ENCODE measurements at places on chromosomes 6 and 20. TPM values are rescaled to one million over a fixed set of nuclear protein-coding genes. Genes with fewer than 3 reads are reported as not detected.

Gene SLC52A3
- polyA plus RNA-seq: 11.4 TPM

Gene SLC13A3
- 241 TPM for polyA plus RNA-seq

DNA sequence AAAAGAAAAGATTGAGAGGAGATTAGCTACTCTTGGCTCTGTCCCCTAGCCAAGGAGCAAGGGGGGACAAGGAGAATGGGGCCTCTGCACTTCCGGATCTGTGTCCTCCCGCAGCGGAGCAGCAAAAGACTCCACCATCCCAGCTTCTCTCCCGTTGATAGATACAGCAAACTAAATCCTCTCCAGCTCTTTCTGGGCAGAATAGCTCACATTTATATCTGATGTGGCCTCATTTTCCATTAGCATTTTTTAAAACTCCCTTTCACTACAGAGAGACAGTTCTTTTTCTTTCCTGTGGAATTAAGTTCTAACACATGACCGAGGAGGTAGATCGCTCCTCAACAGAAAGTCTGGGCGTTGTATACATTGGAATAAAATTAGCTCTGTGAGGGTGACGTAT, 260.9 kb upstream of the SOX4 start:
- no peak for DNase-seq

DNA sequence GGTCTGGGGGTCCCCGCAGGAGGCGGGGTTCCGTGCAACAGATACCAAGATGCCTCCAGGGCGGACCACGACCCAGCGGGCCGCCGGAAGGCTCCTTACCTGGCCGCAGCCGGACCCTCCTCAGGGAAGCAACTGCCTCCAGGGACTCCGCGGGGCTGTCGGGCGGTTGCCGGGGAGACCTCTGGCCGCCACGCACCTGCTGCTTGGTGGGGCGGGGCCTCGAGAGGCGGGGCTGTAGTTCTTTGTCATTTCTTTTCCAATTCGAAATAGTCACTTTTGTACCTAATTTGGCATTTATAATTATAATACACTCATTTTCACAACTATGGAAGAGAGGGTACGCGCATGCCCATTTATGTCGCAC, 647 bp downstream of the AK9 start:
- peak; percentile 90 for DNase-seq

Gene POM121L2
- not detected for polyA plus RNA-seq

Gene GSTA2
- polyA plus RNA-seq: 133 TPM

- DNase-seq: no peak
These were observed 13.3 kb upstream of the TDRD6 start for GRCh38 chr6:46674410-46674809.

DNA sequence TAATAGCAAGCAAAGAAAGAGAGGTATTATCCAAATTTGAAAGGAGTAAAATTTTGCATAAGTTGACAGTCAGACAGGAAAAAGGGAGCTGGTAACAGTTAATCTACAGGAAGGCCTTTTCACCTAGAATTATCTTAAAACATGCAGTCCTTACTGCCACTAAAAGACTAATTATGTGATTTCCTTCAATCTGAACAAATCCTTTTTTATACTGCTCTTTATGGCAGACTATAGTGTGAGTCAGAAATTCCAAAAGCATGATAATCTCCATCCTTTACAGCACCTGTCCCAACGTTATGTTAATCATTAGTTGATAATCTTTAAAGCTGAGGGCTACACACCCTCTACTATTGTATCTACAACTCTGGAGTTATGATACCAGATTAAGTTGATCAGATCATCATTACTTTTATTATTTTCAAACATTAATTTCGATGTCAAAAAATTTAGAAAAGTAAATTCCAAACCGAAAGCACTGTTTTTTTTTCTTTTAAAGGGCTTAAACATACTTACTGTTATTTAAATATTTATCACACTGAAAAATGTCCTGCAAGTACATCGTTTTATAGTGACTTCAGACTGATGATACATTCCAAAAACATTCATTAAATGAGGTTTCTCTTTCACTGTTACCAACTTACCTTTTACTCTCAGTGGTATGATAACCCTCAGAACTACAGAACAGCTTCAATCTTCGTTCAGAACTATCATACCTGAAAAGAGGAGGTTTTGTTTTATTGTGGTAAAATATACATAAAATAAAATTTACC, 33.2 kb upstream of the AKAP7 start:
- no peak for DNase-seq

DNA sequence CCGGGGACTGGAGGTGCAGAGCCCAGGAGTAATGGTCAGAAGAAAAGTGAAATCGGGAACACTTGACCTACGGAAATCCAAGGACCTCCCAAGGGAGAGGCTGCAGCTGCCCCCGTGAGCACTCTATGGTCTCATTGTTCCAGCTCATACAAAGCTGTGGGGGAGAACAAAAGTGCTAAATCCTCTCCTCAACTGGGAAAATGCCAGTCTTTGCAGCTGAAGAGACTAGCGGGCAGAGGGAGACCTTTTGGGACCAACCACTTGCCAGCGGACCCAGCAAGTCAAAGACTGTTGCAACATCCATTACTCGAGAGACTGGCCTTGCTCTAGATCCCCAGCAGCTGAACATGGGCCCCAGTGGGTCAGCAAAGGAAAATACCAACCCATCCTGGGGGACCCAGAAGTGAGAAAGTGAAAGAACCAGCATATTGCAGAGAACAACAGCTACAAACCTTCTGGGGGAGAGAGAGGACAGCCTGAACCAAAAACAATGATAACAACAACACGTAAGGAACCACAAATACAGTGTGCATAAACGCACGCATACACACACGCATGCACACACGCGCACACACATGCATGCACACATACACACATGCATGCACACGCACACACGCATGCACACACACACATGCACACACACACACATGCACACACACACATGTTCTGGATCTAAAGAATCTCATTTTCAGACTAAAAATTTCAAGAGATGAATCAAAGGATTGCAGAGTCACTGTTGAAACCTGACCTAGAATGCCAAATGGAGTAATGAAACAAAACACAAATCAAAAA, 24.7 kb upstream of the ELMO2 start:
- DNase-seq: no peak

- DNase-seq: no peak
These were observed 95.5 kb downstream of the PRND start for GRCh38 chr20:4817230-4817671.

Gene RNF182
- polyA plus RNA-seq: 0.90 TPM

DNA sequence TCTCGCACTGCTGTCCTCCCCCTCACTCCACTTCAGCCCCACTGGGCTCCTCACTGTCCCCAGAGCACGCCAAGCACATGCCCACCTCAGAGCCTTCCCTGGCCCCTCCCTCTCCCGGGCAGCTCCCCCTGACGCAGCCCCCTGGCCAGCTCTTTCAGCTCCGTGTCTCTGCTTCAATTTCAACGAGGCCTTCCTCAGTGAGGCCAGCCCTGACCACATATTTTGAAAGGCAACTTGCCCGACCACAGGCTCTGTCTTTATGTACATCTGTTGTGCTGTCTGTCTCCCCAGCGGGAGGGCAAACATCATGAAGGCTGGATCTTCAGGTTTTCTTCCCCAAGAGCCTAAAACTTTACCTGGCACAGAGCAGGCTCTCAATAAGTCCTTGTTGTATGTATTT, 44.6 kb downstream of the JPH2 start:
- peak; percentile 77 for DNase-seq

- no peak for DNase-seq
These were observed 102.7 kb upstream of the CNKSR3 start for GRCh38 chr6:154613137-154613676.

DNA sequence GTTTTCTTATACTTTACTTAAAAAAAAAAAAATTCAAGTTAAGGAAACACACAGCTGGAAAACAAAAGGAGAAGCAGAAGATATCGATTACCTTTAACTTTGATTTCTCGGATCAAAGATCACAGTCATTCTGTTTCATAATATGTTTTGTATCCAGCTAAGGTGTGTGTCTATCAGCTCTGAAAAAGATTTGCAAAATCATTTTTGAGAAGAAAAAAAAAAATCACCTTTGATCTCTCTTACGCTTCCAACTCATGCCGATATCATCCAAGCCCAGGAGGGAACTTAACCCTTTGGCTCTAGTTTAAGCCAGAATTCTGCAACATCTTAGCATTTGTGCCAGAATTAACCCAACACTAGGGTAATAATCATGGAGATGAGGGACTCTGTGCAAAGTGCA, 144.0 kb downstream of the NFATC2 start:
- DNase-seq: no peak

- no peak for DNase-seq
These were observed 83.9 kb upstream of the CEP85L start for GRCh38 chr6:118735320-118735719.

DNA sequence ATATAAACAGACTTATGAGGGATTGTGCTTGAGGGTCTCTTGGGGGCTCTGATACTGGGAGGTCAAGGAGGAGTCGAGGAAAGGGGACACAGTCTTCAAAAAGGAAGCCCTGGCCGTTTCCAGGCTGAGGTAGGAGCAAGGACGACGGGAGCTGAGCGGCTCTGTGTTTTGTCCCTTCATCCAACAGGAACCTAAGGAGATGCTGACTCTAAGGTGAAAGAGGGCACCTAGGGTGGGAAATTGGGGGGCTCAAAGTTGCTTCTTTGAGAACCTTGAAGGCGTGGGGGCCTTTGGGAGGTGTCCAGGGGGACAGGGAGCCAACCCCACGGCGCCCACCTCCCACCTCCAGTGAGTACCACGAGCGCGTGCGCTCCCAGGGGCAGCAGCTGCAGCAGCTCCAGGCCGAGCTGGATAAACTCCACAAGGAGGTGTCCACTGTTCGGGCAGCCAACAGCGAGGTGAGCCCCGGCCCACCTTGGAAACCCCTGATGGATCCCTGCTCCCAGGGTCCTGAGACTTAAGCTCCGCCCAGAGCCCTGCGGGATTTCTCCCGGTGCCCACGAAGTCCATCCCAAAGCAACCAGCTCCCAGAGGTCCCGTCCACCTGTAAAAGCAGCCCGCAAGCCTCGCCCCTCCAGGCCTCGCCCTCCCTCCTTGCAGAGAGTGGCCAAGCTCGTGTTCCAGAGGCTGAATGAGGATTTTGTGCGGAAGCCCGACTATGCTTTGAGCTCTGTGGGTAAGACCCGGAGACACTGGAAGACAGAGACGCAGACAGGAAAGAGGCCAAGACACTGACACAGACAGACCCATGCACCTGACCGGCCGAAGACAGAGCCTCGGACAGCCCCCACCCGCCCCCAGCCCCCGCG, 2.9 kb downstream of the SPAG4 start:
- peak; percentile 81 for DNase-seq

DNA sequence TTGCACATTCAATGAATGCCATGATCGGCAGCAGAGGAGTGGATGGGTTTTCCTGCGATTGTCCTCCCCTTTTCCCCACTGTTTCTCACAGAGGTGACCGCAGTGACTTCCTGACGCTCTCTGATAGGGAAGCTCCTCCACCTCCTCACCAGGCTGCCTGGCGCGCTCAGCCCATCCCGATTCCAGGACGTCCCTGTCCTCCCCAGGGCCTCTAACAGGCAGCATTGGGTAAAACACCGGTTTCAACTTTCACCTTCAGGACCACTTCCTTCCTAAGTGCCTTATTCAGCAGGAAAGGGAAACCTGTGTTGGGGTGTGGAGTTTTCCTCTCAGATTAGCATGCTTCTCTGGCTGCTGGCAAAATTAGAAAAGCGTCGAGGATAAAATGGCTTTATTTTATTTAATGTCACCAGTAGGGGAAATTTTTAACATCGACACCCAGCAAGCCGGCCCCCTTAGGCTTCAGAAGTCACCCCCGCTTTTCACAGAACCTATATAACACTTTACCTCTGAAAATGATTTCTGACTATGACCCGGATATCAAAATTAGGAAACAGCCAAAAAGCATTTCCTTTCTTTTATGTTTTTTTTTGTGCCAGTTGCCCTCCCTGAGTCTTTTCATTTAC, 570.4 kb upstream of the GJE1 start:
- peak; percentile 53 for DNase-seq

DNA sequence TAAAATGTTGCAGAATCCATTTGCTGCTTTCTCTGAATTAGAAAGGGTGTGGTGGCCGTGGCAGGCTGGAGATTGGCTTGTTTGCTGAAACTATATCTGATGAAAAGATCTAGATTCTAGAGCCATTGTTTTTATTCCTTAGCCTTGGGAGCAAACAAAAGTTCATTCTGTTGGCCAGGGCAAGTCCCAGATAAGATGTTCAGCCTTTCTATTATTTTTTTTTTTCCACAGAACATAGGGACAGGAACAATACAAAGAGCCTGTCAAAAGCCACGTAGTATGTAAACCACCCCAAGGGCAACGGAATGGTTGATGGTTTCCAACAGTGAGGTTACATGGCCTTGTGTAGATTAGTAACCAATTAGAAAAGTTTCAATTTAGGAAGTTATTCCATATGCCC, 119.9 kb upstream of the SLC22A16 start:
- no peak for DNase-seq

- no peak for DNase-seq
These were observed 1378.6 kb upstream of the DEFB115 start for GRCh38 chr20:29878777-29879442.

Gene NRN1
- polyA plus RNA-seq: 6.4 TPM

Gene MYCT1
- polyA plus RNA-seq: 6.4 TPM

DNA sequence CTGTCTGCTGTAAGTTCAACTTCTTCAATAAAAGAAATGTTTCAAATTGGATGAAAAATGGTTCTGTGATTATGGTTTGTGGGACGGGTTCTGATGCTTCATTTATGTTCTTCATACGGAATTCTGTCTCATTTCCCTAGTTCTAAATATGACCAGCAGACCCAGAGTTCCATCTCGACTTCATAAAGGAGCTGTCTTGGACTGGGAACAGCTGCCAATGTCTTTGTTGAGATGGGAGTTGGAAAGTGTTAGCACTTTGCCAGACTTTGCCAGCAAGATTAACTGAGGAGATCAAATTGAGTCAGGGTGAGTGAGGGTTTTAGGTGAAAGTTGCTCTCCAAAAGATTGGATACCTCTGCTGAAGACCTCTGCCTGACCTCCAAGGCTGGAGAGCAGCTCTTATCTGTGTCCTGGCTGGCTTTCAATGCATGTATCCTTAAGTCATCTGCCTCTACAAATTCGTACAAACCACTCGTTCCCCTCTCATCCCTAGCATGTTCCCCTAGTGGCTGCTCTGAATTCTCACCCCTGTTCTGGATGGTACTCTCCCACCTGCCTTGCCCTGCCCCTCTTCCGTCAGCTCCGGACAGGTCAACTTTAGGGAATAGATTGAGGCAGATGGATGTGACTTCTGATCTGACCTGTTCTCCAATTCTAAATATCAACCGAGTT, at the start of gene EFCAB8:
Gene EFCAB8 (plus strand): TSS at position 223 of the 672 bp plus-strand sequence. CDS start 4,870 bp downstream, outside the sequence.
- no peak for DNase-seq

Gene ELOVL4
- 2.1 TPM for polyA plus RNA-seq

DNA sequence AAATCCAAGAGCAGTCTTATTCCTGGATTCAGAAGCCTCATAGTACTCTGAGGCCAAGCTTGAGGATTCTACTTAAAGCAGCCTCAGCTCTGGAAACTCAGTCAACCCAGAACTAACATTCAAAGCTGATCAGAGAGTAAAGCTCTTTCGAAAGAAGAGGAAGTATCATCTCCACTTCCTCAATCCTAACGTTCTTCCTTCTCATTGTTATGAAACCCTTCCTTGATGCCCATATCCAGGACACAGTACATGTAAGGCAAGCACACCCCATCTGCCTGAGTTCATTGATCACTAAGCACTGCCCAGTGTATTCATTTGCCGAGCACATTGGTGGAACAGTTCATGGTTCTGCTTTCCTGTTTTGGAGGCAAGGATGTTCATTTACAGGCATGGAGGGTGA, at the start of gene IPCEF1:
Gene IPCEF1 (minus strand): TSS at position 114 of the 400 bp plus-strand sequence. CDS start 90,856 bp downstream, outside the sequence.
- no peak for DNase-seq

GRCh38 chr20:24963672-24964505, 14.8 kb downstream of the CST7 start:
- no peak for DNase-seq

Data from kidney (tissue), 22 donors.